ENCODE measurements at places on chromosomes 3 and 15. TPM values are rescaled to one million over a fixed set of nuclear protein-coding genes. Genes with fewer than 3 reads are reported as not detected.

FAIM gene
- 9.4 TPM for total RNA-seq

IGSF10 gene
- total RNA-seq, result 45.9 TPM

ERICH6 gene
- under 0.01 TPM for total RNA-seq

ACTC1 gene
- total RNA-seq, result 0.33 TPM

Measured in fibroblast of lung (primary cell).